ENCODE measurements at places on chromosomes 11 and 22. TPM values are rescaled to one million over a fixed set of nuclear protein-coding genes. Genes with fewer than 3 reads are reported as not detected.

The RBM14 gene
- 120 TPM for total RNA-seq

The PGM2L1 gene
- total RNA-seq = 8.7 TPM

The MS4A12 gene
- total RNA-seq = not detected

The GLB1L3 gene
- total RNA-seq = 6.9 TPM

The RAB3IL1 gene
- not detected for total RNA-seq

The OR10D3 gene
- total RNA-seq = not detected

The METTL15 gene
- total RNA-seq = 12.4 TPM

The WNT11 gene
- 0.20 TPM for total RNA-seq

GRCh38 chr11:32555091-32555490, 28.5 kb upstream of the EIF3M start:
- peaks cover 3% of the 10 kb centered on the region for H3K27me3 ChIP-seq
- DNase-seq = no peak
- no peaks in the 10 kb centered on the region for H3K4me1 ChIP-seq
- H3K27ac ChIP-seq = no peak overlapping the region

DNA sequence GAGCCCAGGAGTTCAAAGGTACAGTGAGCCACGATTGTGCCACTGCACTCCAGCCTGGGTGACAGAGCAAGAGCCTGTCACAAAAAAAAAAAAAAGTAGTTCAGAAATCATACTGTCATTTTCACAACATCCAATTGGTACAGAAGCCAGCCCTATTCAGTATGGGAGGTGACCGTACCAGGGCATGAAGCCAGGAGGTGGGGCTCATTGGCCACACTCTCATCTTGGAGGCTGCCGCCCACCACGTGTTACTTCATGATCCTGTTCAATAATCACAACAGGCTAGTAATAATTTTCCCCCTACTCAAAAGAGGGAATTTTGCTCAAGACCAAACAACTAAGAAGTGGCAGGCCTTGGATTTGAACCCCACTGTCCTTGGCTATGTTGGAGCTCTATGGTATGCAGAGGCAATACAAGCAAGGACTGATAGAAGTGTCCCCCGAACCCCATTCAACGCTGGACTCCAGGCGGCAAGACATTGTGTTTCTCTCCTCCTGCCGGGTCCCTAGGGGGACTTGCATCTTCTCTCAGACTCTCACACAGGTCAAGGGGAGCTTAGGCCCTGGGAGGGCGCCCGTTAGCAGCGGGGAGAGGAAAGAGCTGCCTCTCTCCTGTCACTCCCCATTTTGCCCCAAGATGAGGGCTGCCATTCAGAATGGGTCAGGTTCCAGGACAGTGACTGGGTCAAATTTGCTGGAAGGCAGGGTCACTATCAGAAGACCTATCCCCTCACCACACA, 40.2 kb upstream of the EMID1 start:
- peaks cover 27% of the 10 kb centered on the region for H3K4me1 ChIP-seq
- H3K36me3 ChIP-seq = peaks cover 3% of the 10 kb centered on the region
- no peak overlapping the region for H3K27ac ChIP-seq
- peaks cover 17% of the 10 kb centered on the region for H3K27me3 ChIP-seq
- H3K4me3 ChIP-seq = no peak overlapping the region
- DNase-seq = no peak

- no peaks in the 10 kb centered on the region for H3K36me3 ChIP-seq
- DNase-seq = no peak
- no peak overlapping the region for H3K27ac ChIP-seq
- H3K4me3 ChIP-seq = no peak overlapping the region
Observed at GRCh38 chr11:120903686-120904085, 120.2 kb upstream of the TBCEL start.

DNA sequence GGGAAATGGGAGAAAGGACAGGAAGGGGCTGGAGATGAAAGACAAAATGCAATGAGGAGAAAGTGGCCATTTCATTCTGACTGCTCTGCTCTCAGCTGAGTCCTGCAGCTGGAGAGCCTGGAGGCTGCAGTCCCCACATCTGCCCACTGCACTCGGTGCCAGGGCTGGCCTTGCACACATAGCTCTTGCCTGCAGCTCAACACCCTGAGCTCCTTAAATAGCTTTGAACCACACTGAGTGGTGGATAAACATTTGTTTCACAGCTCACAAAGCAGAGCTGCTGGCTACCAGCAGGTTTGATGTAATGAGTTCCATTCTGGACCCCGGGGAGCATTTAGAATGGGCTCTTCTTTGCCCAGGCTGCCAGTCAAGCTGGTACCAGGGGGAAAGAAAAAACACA, 426.1 kb upstream of the CADM1 start:
- H3K4me1 ChIP-seq = peaks cover 3% of the 10 kb centered on the region
- DNase-seq = no peak

- no peaks in the 10 kb centered on the region for H3K4me1 ChIP-seq
- no peaks in the 10 kb centered on the region for H3K36me3 ChIP-seq
- H3K4me3 ChIP-seq = no peak overlapping the region
- H3K27ac ChIP-seq = no peak overlapping the region
- no peaks in the 10 kb centered on the region for H3K27me3 ChIP-seq
Observed at GRCh38 chr11:132217856-132218255, 847.4 kb downstream of the NTM start.

GRCh38 chr11:112249871-112250610, 10.6 kb downstream of the PLET1 start:
- no peak overlapping the region for H3K27ac ChIP-seq
- DNase-seq = no peak
- H3K36me3 ChIP-seq = no peaks in the 10 kb centered on the region
- no peak overlapping the region for H3K4me3 ChIP-seq

DNA sequence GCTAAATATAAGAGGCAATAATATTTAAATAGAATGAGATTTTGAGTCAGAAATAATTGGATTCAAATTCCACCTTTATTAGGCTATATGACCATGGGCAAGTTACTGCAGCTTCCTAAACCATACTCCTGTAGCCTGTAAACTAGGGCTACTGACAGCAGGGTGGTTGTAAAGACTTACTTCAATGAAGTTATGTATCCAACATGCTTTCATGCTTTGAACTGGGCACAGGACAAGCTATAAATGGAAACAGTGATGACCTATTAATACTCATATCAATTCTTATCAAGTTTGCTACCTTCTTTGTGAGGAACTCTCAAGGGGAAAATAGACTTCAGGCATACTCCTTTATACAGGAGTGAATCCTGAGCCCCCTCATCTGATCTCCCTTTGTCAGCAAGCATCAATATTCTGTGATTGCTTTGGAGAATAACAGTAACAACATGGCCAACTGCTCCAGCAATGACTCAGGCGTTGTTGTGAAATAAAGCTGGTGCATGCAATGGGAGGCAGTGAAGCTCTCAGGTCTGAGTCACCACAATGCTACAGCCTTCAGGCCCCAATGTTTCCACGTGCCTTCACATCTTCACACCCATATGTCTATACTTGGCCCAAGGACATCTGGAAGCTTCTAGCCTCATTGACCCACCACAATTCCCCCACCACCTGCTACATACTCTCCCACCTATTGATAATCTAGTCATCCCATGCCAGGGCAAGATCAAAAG, 102.5 kb downstream of the KCNA4 start:
- no peaks in the 10 kb centered on the region for H3K4me1 ChIP-seq
- H3K4me3 ChIP-seq = no peak overlapping the region
- no peak overlapping the region for H3K27ac ChIP-seq
- H3K27me3 ChIP-seq = no peaks in the 10 kb centered on the region
- DNase-seq = no peak

GRCh38 chr11:8019314-8020243, 32.4 kb downstream of the EIF3F start:
- peaks cover 14% of the 10 kb centered on the region for H3K4me1 ChIP-seq
- no peaks in the 10 kb centered on the region for H3K36me3 ChIP-seq
- DNase-seq = no peak
- peaks cover 49% of the 10 kb centered on the region for H3K27me3 ChIP-seq

- H3K4me1 ChIP-seq = peaks cover 6% of the 10 kb centered on the region
- H3K27me3 ChIP-seq = no peaks in the 10 kb centered on the region
- H3K27ac ChIP-seq = no peak overlapping the region
- no peak overlapping the region for H3K4me3 ChIP-seq
Observed at GRCh38 chr11:10532526-10532925, 8.5 kb downstream of the RNF141 start.

GRCh38 chr22:44360668-44361381, 48.1 kb upstream of the SHISAL1 start:
- no peaks in the 10 kb centered on the region for H3K36me3 ChIP-seq
- H3K27me3 ChIP-seq = peaks cover 6% of the 10 kb centered on the region
- H3K4me1 ChIP-seq = no peaks in the 10 kb centered on the region
- DNase-seq = no peak
- no peak overlapping the region for H3K27ac ChIP-seq

DNA sequence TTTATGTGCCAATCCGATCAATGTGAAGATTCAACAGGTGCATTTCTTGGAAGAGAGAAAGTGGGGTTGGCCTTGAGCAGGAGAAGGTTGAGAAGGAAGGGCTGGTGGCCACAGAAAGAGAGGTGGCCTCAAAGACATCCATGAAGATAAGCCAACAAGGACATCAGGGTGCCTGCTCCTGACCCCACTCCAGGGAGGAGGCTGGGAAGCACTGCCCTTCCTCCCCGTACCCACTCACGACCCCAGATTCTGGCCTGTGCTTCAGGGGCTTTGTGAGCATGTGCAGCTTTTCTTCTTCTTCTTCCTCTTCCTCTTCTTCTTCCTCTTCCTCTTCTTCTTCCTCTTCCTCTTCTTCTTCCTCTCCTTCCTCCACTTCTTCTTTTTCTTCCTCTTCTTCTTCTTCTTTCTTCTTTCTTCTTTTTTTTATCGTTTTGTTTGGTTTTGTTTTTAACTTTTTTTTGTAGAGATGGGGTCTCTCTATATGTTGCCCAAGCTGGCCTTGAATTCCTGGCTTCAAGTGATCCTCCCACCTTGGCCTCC, 30.3 kb downstream of the DKK3 start:
- DNase-seq = no peak
- H3K4me1 ChIP-seq = peaks cover 24% of the 10 kb centered on the region
- H3K4me3 ChIP-seq = no peak overlapping the region
- H3K36me3 ChIP-seq = no peaks in the 10 kb centered on the region
- H3K27ac ChIP-seq = no peak overlapping the region

DNA sequence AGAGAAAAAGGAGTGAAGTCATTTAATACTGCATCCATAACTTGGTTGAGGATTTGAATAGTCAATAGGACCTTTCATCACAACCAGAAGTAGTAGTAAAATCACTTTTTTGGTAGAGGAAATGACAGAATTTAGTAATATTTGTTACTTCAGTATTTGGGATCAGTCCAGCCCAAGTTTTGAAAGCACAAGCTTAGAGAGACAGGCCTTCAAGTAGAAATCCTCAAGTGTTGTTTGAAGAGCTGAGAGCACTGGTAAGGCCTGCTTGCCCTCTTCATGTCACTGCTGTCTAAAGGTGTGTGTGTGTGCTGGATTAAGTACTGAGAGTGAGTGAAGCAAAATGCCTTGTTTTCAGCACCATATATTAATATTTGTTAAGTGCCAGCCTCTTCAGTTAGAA, 137.3 kb downstream of the WNT11 start:
- no peak for DNase-seq
- no peaks in the 10 kb centered on the region for H3K27me3 ChIP-seq
- H3K27ac ChIP-seq = no peak overlapping the region
- H3K4me1 ChIP-seq = no peaks in the 10 kb centered on the region
- H3K36me3 ChIP-seq = peaks cover 5% of the 10 kb centered on the region

- no peaks in the 10 kb centered on the region for H3K27me3 ChIP-seq
- no peaks in the 10 kb centered on the region for H3K36me3 ChIP-seq
- no peak overlapping the region for H3K4me3 ChIP-seq
- H3K27ac ChIP-seq = no peak overlapping the region
- no peak for DNase-seq
Observed at GRCh38 chr11:134949121-134950090, 537.4 kb upstream of the B3GAT1 start.

DNA sequence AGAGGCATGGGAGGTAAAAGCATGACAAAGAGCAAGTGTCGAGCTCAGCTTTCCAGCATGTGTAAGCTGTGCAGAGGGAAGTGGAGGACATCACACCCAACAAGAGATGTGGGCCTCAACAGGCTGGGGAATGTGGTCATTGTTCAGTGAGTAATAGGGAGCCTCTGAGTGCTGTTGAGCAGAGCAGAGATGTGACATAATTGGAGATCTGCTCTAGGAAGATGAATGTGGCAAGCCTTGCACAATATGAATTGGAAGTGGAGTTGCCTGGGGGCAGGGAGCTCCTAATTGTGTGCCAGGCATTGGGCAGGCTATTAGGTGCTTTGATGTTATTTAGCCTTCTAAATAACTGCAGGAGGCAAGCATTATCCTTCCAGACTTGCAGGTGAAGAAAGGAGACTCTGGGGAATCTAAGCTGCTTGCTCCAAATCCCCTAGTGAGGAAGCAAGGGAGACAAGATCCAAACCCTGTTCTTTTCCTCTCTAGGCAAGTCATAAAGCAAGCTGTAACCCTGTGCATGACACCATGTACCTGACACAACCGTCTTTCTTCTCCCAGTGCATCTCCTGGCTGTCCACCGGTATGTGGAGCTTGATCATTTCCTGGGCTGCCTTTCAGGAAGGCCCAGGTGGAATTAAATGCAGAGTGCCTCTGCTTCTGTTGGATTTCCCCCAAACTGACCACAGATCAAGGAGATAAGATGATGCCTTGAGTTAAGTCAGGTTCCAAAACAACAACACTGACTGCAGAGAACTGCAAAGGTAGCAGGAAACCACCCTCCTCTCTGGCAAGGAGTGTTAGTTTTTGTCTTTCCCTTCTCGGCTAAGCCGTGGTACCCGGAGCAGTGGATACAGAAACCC, 221.4 kb downstream of the TENM4 start:
- H3K27ac ChIP-seq = no peak overlapping the region
- no peak for DNase-seq
- H3K4me3 ChIP-seq = no peak overlapping the region

GRCh38 chr11:107605061-107606006, 14.4 kb downstream of the ELMOD1 start:
- no peak for DNase-seq
- no peak overlapping the region for H3K27ac ChIP-seq
- H3K27me3 ChIP-seq = peaks cover 41% of the 10 kb centered on the region

GRCh38 chr11:70466596-70466995, 68.3 kb downstream of the CTTN start:
- no peak for DNase-seq
- peaks cover 10% of the 10 kb centered on the region for H3K27me3 ChIP-seq
- no peak overlapping the region for H3K27ac ChIP-seq
- H3K4me3 ChIP-seq = no peak overlapping the region
- no peaks in the 10 kb centered on the region for H3K36me3 ChIP-seq

- peaks cover 3% of the 10 kb centered on the region for H3K4me1 ChIP-seq
- no peak overlapping the region for H3K27ac ChIP-seq
- no peaks in the 10 kb centered on the region for H3K36me3 ChIP-seq
- H3K4me3 ChIP-seq = no peak overlapping the region
- H3K27me3 ChIP-seq = peaks cover 6% of the 10 kb centered on the region
- peak; percentile 14 for DNase-seq
Observed at GRCh38 chr11:116696381-116696941, 76.3 kb downstream of the BUD13 start.

Data from activated CD4-positive, alpha-beta memory T cell treated with anti-CD3 and anti-CD28 coated beads, Interleukin-2, amount 10 ng/mL, durations not matched to agents 7 days and 5 days (primary cell).